ENCODE measurements at places on chromosomes 2 and 18. TPM values are rescaled to one million over a fixed set of nuclear protein-coding genes. Genes with fewer than 3 reads are reported as not detected.

Gene DAW1
- 1.5 TPM for total RNA-seq

Gene GAREM1
- 0.72 TPM for total RNA-seq

Gene CFAP210
- not detected for total RNA-seq

Gene C1QL2
- not detected for total RNA-seq
